ENCODE measurements at places on chromosomes 11 and 22. TPM values are rescaled to one million over a fixed set of nuclear protein-coding genes. Genes with fewer than 3 reads are reported as not detected.

- DNase-seq, result peak; percentile 16
These were observed 217.4 kb downstream of the SBF2 start for GRCh38 chr11:10076458-10077141.

The JAML gene
- 3.0 TPM for polyA plus RNA-seq

The NLRP10 gene
- not detected for polyA plus RNA-seq

- no peak for DNase-seq
These were observed 76.9 kb upstream of the CADM1 start for GRCh38 chr11:115580927-115581680.

GRCh38 chr11:109439684-109440083 lies 17.7 kb downstream of the C11orf87 start:
- DNase-seq, result no peak

- no peak for DNase-seq
These were observed 1549.4 kb downstream of the LRRC4C start for GRCh38 chr11:39910087-39910486.

The OR8K1 gene
- not detected for polyA plus RNA-seq

GRCh38 chr11:17211286-17211685 lies 3.5 kb upstream of the PIK3C2A start:
- no peak for DNase-seq

- DNase-seq, result no peak
These were observed 111.3 kb downstream of the WNT7B start for GRCh38 chr22:45865561-45866125.

- no peak for DNase-seq
These were observed 11.9 kb downstream of the CTR9 start for GRCh38 chr11:10762913-10763421.

The SCGB2A2 gene
- not detected for polyA plus RNA-seq

All from hindlimb muscle (tissue), 1 donor.